Stimulated activated CD4-positive, alpha-beta T cell treated with anti-CD3 and anti-CD28 coated beads, Interleukin-2, amount 100 ng/mL, for 48 hours (primary cell): ENCODE measurements at places on chromosomes 7 and 10.
A peak's percentile ranks its signal among the peaks of the same experiment; 100 is the strongest.

- no peak for DNase-seq
These were observed 31.3 kb downstream of the DNAJC9 start for GRCh38 chr10:73215749-73216148.

GRCh38 chr7:65927489-65928448 is 54.2 kb downstream of the GUSB start:
- no peak for DNase-seq

DNA sequence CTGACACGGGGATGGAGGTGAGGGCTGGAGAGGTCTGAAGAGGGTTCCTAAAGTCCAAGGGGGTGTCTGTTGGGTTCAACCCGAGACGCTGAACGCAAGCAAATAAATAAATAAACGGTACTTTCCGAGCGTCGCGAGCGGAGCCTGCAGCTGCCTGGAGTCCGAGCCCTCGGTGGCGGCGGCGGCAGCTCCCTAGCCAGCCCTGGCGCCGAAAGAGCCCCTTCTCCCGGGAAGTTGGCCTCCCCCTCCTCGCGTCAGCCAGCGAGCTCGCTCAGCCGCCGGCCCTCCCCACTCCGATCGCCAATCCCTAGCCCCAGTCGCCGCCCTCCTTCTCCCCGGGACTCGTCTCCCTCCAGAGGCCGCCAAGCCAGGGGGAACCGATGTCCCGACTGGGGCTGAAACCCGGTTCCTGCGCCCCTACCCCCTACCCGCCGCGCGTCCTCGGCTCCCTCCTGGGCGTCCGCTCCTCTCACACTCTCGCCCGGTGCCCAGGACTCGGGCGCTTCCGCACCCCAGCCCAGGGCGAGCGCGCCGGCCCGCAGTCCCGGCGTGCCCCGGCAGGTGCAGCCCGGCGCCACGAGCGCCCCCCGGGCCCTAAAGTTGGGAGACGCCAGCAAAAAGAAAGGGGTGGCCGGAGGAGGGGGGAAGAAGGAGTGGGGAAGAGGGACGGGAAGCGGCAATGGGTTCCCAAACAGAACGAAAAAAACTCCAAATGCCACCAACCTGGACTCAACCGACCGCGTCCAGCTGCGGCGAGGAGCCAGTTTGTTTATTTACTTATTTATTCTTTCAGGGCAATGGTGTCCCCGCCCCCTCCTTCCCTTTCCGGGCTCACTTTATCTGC is at the start of gene GFRA1:
TSS of gene GFRA1 (minus strand) at position 767 of the 844 bp plus-strand sequence. CDS start 1,177 bp downstream, outside the sequence.
- no peak for DNase-seq

DNA sequence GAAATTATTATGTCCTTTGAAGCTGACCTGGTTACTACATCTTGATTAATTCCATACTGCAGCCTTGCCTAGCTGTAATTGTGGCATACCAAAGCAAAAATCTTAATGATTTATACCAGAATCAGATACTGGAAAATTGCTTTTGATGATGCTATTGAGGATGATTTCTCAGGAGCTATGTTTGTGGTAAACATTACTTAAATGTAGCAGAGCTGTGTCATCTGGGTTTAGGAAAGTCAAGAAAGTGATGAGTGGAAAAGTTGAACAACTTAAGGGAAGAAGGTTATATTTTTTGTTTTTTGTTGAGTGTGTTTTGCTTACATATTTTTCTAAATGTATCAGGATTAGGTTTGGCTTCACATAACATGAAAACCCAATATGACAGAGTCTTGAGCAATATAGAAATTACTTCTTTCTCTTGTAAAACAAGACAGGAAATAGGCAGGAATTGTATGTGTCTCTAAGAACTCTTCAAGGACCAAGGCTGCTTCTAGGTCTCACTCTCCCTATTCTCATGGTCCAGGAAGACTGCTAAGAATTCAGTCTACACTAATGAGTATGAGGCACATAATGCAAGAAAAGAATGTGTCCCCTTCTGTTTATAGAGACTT is 87.6 kb upstream of the MTPN start:
- DNase-seq = no peak

DNA sequence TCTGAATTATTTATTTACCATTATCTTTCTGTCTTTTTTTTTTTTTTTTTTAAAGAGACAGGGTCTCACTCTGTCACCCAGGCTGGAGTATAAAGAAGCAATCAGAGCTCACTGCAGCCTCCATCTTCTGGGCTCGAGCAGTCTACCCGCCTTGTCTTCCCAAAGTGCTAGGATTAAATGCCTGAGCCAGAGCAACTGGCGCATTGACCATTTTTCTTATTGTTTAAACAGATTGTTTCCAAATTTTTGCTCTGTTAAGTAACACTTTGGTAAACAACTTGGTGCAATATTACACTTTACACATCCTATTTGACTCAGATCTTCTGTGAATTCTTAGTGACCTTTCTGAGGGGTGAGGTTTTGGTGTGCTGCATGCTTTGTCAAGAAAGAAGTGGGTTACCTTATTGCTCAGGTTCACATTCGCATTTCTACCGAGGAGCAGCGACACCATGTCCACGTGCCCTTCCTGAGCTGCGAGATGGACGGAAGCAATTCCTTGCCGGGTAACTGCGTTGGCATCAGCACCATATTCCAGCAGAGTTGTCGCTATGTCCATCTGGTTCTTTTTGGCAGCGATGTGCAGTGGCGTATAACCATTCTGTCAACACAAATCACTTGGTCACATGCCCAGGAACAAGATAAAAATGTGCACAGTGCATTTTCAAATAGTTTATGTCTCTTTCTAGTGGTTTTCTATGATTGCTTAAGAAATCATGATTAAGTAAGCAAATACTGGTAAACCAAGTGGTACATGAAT is 203.2 kb downstream of the ANK3 start:
- DNase-seq = no peak

DNA sequence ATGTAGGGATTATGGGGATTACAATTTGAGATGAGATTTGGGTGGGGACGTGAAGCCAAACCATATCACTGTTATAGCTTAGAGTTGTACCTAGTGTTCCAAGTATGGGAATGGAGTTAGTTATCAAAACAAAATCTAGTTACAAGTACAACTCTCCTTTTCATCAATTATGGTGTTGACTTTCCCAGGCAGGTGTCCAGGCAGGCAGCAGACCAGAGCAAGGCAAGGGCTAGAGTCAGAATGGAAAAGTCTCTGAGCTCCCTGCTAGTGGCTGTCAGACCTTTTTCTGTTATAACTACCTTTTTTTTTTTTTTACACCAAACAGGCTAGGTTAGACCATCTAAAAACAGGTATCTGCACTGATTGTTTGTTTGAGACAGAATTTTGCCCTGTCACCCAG is 29.2 kb downstream of the PTER start:
- DNase-seq = no peak

DNA sequence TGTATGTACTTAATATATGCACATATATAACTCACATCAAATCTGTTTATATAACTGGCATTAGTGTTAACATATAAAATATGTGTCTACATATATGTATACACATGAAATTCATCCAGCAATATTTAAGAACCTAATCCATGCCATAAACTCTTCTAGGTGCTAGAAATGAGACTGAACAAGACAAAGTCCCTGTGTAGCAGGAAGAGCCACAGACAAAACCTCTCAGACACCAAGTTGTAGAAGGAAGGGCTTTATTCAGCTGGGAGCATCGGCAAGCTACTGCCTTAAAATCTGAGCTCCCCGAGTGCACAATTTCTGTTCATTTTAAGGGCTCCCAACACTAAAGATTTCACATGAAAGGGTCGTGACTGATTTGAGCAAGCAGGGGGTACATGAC is 52.5 kb downstream of the CRPPA start:
- no peak for DNase-seq

- no peak for DNase-seq
These were observed 163.6 kb downstream of the DNAJB6 start for GRCh38 chr7:157500171-157500960.

GRCh38 chr7:92251181-92251580 is 5.4 kb downstream of the ANKIB1 start:
- DNase-seq = no peak

DNA sequence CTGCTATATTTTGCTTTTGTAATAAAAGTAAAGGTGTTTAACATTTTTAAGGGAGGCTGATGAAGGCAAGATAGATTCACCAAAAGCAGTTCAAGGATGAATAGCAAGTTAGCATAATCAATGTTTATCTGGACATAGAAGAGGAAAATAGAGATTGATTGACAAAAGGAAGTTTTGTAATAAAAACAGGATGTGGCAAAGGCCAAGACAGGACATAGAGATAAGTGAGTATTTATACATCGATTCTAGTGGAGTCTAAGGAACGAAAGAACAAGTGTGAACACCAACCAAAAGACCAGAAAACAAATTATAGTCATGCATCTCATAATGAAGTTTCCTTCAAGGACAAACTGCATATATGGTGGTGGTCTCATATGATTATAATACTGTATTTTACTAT is 123.8 kb downstream of the CCDC71L start:
- DNase-seq = no peak

DNA sequence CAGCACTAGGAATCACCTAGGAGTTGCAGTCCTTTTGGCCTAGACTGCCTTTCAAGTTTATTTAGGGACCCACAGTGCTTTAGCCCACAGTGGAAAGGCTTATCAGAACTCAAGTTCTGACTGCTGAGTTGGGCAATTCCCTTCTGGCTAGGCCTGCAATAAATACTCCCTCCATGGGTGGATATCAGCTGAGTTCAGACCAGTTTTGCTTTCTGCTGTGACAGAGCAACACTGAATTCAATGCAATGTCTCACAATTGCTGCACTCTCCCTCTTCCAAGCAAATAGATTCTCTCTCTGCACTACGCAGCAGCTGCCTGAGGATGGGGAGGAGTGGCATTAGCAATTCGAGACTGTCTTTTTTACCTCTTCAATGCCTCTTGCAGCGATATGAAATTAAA is 1153.3 kb downstream of the SORCS1 start:
- DNase-seq = no peak

- peak; percentile 57 for DNase-seq
These were observed 86.3 kb downstream of the RNF216 start for GRCh38 chr7:5694912-5695726.

DNA sequence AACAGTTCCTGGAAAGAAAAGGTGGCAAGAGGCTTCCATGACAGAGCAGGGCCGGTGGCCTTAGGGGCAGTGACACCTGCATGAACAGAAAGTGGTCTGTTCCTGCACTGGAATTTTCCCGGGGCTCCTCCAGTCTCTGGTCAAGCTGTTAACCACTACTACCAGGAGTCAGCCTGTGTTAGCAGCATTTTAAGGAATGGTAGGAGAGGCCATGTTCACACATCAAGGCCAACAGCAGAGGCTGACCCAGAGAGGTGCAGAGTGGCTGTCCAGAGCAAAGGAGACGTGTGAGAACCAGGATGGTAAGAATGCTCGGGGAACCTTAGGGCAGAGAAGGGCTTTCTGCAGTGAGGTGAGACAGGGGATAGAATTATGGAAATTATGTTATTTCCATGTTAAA is 8.5 kb downstream of the H2BK1 start:
- DNase-seq = no peak

DNA sequence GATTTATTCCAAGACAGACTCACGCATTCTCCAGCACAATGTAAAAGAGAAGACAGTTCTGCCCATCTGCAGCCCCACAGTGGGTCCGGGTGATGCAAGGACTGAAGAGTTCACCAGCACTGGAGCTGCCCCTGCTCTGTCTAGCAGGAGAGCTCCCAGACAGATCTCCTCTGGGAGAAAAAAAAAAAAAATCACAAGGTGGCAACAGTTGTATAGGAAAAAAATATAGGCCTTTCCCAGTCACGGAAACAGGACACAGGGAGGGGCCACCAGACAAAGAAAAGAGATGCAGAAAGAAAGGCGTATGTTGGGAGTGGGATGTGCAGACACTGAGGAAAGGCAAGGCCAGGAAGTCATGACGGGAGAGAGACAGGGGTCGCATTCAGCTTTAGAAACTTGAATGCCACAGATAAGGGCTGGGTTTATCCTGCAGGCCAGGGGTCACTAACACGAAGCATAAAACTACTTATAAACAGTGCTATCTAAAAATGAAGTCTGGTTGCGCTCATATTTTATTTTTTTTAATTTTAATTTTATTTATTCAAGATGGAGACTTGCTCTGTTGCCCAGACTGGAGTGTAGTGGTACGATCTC is 54.1 kb downstream of the FAM171A1 start:
- no peak for DNase-seq

- DNase-seq = no peak
These were observed 331.4 kb downstream of the PTPRN2 start for GRCh38 chr7:158256091-158256816.
